Body of pancreas (tissue), 4 donors: ENCODE measurements at places on chromosomes 12 and 14. TPM values are rescaled to one million over a fixed set of nuclear protein-coding genes. Genes with fewer than 3 reads are reported as not detected.
A peak's percentile ranks its signal among the peaks of the same experiment; 100 is the strongest.

Gene FSCB
- total RNA-seq = under 0.01 TPM

Gene NEDD8
- 77.6 TPM for total RNA-seq

Gene KRT7
- total RNA-seq = 69.2 TPM

Gene LGR5
- total RNA-seq = 0.52 TPM

Gene KRT72
- not detected for total RNA-seq

Gene PLXNC1
- 3.9 TPM for total RNA-seq

Gene HNRNPC
- 251 TPM for total RNA-seq

Gene ACOT4
- 3.1 TPM for total RNA-seq

Gene PCK2
- total RNA-seq = 20.4 TPM

Gene HOXC11
- total RNA-seq = not detected

DNA sequence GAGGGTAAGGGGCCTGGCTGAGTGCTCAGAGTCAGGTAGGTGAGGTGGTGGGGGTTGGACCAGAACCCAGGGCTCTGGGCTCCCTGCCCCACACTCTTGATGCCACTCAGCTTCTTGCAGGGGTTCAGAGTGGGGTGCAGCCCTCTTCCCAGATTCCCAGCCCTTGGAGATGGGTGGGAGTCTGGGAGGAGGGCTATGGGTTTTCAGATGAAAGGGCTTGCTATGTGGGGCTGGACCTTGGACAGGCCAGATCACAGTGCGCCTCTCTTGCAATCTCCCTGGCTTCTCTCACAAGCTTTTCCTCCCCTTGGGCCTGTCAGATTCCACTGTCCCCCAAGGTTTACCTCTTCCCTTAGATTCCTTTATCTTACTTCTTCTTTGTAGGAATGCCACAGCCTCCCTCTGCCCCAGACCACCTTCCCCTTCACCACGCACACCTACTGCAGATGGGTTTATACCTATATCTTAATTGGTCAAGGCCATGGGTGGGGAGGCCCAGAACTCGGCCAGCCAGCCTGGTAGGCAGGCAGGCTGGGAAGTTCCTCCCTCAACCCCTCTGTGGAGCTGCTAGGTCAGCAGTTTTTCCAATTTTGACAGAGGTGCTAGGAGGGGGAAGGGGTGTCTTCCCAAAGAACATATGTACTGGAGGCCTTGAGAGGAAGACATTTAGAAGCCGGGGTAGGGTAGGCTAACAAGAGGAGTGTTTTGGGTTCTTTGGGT, 1.4 kb downstream of the NYNRIN start:
- DNase-seq = no peak

- DNase-seq = no peak
These were observed 117.3 kb downstream of the LLPH start for GRCh38 chr12:66013224-66013623.

DNA sequence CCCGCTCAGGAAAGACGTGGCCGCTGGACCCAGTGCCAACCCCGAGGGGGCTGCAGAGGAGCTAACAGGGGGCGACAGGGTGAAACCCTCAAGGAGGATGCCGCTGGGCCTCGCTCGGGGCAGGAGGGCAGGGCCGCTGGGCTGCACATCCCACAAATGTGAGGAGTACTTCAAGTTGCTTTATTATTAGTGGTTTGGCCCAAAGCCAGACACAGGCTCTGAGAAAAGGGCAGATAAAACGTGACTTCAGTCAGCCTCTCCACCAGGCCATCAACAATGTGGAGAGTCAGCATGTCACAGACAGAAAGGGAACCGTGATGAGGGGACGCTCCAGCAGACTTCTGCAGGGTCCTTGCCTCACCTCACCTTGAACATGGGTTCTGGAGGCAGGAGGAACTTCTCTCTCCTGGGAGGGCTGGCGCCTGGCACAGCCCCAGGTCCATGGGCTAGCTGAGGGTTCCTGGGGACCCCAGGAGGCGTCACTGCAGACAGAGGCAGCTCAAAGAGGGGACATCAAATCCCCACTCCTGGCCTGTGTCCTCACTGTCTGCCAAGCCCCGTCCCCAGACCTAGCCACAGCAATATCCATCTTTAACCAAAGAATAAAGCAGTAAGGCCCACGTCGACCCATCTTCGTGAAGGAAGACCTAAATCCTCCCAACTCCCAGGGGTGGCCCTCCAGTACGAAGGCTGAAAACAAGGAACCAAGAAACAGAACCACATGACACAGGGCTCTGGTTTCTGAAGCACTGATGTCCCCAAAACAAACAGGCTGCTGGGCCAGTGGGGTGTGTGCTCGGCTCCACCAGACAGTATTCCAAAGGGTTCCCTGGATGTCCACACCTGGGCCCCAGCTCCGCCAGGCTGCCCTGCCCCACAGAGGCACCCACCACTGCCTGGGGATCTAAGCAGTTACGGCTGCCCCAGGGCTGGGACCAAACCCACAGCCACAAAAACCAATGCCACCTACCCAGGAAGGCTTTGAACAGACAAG, 35.1 kb downstream of the CCDC85C start:
- DNase-seq = peak; percentile 36

DNA sequence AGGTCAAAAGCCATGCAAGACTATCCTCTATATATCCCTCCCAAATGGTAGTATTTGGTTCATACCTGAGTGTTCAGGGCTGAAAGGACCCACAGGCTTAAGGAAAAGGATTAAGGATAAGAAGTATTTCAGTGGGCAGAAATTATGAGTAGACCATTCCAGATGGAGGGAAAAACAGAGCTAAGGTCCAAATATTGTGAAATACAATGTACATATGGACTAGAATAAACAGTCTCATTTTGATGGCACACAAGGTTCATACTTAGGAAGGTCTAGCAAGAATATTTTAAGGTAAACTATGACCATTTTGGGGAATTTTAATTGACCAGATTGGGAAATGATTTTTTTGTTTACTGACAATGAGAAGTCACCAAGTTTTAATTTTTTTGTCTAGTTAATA, 124.6 kb downstream of the PRKD1 start:
- no peak for DNase-seq

GRCh38 chr12:109863847-109864712, 16.3 kb downstream of the GLTP start:
- DNase-seq = peak; percentile 82

- DNase-seq = peak; percentile 46
These were observed 5.3 kb downstream of the PHETA1 start for GRCh38 chr12:111363578-111363977.

DNA sequence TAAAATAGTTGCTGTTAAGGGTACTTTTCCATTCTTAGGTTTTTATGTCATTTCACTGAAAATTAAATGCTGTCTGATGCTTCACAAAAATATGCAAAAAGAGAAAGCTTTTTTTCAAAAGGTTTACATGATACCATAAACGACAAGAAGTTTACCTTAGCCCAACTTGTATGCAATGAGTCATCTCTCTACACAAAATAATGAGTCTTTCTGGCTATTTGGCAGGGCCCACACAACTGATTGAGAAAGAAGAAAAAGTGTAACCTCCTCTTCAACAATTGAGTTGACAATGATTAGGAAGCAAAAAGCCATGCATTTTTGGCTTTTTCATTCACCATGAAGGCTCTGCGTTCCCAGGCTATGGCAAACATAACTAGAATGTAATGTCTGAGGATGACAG, 165.4 kb upstream of the CPNE8 start:
- no peak for DNase-seq

DNA sequence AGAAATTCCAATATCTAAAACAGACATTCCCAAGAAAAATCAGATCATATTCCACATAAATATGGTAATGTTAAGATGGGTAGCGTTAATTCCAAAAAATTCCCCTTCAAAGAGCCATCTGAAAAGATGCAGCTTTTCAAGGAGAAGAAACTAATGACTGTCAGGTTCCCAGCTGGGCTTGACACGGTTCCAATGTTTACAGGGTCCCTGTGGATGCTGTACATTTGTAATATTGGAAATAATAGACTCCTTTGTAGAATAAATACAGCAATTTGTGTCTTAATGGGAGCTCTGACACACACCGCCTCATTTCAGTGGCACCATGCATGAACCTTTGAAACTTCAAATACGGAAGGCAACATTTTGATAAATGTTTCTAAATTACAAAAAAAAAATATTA, 140.6 kb downstream of the ITPR2 start:
- no peak for DNase-seq

- no peak for DNase-seq
These were observed 4.5 kb downstream of the DDX47 start for GRCh38 chr12:12817616-12818015.

GRCh38 chr12:951176-951575, 1.7 kb upstream of the RAD52 start:
- no peak for DNase-seq

- no peak for DNase-seq
These were observed 16.9 kb upstream of the MGST1 start for GRCh38 chr12:16330560-16330959.
